ENCODE measurements at places on chromosomes 2 and 18.
A peak's percentile ranks its signal among the peaks of the same experiment; 100 is the strongest.

DNA sequence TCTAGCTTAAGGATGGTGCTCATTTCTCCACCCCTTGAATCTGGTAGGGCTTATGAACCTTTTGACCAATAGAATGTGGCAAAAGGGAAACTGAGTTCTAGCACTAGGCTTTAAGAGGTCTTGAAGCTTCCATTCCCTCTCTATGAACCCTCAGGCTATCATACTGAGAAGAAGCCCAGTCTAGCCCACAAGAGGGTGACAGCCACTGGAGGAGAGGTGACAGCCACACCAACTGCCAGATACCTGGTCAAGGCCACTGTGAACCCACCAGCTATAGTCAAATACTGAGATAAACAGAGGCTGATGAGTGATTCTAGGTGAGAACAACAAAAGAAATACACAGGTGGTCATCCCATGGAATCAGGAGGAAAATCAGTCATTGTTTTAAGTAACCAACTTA is 37.6 kb downstream of the NCKAP5 start:
- DNase-seq: no peak

DNA sequence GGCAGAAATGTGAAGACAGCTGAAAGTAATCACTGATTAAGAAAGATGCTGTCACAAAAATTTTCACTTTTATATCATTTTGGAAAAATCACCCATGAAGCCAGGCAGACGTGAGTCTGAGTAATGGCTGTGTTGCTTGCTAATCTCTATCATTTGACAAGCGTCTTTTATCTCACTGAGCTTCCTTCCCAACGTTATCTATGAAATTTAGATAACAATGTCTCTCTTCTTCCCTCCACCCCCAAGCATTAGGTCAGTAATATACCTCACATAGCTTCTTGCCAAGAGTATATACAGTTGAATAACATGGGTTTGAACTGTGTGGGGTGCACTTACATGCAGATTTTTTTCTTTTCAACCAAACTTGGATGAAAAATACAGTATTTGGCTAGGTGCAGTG is 388.6 kb upstream of the NRXN1 start:
- no peak for DNase-seq

DNA sequence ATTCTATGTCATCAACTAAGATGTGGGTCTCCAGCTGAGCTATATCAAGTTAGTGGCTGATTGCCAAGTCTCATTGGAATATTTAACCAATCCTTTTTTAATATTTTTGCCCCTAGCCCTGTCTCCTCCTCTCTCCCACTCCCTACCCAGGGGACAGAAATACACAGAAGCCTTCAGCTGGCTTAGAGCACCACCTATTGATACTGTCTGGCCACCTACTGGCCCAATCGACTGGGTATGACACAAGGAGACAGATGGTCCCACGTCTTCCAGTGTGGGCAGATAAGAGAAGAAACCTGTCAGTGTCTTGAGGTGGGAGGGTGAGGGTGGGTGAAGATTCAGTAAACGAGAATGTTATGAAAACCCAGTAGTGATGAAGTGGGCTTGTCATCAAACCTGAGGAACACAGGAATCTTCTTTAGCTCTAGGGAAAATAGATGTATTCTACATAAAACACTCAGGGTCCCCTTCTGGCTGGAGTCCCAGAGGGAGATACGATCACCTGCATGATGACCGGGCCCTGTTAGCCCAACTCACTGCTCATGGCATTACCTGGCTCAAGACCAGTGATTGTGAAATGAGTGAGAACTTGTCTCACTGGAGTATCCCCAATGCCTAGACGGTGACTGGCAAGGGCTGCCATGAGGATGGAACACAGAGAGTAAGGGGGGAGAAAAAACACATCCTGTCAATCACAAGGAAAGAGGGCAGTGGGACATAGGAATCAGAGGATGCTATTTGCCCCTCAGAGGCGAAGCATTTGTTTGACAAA is 26.7 kb downstream of the POLR1A start:
- peak; percentile 42 for DNase-seq

- DNase-seq: no peak
Observed at GRCh38 chr18:77161961-77162360, 29.4 kb upstream of the MBP start.

DNA sequence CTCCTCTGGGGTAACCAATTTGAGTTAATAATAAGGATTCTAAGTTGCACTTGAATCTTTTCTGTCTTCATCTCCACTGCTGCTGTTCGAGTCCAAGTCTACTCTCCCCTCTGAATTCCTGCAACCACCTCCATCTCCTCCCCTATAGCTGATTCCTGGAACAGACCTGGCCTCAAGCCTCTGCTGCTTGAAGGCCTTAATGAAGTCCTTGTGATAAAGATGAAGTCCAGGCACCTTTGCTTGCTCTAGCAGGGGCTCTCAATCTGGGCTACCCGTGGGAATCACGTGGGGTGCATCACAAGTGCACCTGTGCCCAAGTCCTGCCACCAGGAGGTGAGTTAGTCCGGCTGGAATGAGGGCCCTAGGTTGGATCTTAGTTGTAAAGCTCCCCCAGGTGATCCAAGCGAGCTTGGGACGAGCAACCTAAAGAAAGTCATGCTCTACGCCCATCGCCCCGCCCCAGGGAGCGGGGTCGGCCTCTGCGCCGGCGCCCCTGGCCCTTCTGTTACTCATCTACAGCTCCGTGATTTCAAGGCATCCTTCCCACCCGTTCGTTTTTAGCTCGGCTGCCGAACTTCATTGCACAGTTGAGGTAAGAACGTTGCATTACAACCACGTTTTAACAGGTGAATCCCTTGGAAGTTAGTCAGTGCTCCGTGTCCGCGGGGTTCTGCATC is 905 bp upstream of the IAH1 start:
- no peak for DNase-seq

- no peak for DNase-seq
Observed at GRCh38 chr2:171178993-171179392, 18.3 kb upstream of the TLK1 start.

DNA sequence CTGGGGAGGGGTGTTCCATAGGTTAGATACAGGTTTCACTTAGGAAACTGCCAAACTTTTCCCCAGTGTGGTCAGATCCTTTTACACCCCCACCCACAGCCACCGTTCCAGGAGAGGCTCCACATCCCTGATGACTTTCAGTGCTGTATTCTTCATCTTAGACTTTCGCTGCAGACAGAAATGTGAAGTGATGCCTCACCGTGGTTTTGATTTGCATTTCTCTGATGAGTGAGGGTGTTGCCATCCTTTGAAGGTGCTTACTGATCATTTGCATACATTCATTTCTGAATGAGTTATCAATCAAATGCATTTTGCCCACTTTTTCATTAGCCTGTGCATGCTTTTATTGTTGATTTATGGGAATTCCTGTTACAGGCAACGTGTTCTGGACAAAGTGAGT is 14.9 kb downstream of the COPS9 start:
- DNase-seq: no peak

DNA sequence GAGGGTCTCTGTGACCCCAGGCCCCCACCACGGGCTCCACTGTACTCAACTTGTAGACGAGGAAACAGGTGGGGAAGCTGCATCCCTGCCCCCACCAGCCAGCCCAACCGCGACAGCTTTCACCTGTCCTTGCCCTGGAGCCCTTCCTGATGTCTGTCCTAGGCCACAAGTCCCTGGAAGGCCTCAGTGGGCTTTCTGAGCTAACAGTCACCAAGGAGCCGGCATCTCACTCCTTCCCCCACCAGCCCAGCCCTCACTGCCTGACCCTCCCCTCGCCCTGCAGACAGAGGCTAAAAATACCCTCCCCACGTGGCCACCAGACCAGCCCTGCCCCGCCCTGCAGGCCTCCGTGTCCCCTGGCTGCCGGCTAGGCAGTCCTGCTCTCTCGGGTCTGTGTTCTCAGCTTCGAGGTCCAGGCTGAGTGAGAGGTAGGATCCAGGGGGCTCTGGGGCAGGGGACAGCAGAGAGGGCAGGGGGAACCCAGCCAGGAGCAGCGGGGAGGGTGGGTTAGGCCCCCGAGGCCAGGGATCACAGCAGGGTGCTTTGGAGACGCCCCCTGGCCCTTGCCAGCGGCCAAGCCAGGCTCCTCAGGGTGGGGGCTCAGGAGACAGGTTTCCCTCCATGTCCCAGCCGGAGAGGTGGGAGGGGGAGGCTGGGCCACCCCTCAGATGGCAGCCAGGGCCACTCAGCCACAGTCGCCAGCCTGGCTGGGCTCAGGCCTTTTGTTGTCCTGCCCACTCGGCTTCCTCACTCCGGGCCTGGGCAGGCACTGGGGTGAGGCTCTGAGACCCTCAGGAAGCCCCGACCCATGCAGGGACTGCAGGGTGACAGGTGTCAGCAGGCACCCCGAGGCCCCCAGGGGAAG is at the start of gene KLHL30:
TSS of gene KLHL30 (plus strand) at position 338 of the 865 bp plus-strand sequence. CDS start 2,087 bp downstream, outside the sequence.
- DNase-seq: peak; percentile 64

- DNase-seq: no peak
Observed at GRCh38 chr18:8277270-8277669, 332.0 kb upstream of the RAB12 start.

GRCh38 chr2:37507051-37507410 is 162.6 kb downstream of the QPCT start:
- no peak for DNase-seq

GRCh38 chr2:217049422-217049821 is 189.6 kb upstream of the TNP1 start:
- DNase-seq: no peak

- DNase-seq: peak; percentile 50
Observed at GRCh38 chr2:204842661-204843485, 297.6 kb downstream of the PARD3B start.

- peak; percentile 17 for DNase-seq
Observed at GRCh38 chr18:55869556-55870501, 281.8 kb upstream of the TCF4 start.

GRCh38 chr18:75364512-75365253 is 62.8 kb downstream of the SMIM21 start:
- no peak for DNase-seq

DNA sequence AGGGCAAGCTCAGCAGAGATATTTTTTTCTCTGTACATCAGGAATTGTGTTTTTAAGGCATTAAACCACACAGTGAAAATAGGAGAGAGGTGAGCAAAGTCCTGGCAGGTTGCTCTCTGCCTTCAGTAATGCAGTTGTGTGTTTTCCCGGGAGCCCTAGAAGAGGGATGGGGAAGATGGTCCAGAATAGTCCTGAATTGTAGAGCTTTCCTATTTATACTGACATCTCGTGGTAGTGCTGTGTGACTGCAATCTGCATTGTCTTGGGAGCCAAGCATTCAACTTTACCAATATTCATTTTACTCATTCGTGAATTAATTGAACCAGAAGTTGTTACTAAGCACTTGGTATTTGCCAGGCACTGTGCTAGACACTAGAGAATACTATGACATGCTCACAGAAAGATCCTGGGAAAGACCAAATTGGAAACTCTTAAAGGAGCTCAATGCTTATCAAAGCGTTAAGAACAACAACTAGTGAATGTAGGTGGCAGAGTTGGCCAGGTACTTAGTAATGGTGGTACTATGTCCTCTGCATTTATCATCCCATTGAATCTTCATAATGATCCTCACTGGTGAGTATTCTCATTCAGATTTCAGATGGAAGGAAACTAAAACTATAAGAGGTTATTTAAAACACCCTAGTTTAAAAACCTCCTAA is 214.6 kb downstream of the TRIB2 start:
- peak; percentile 63 for DNase-seq

DNA sequence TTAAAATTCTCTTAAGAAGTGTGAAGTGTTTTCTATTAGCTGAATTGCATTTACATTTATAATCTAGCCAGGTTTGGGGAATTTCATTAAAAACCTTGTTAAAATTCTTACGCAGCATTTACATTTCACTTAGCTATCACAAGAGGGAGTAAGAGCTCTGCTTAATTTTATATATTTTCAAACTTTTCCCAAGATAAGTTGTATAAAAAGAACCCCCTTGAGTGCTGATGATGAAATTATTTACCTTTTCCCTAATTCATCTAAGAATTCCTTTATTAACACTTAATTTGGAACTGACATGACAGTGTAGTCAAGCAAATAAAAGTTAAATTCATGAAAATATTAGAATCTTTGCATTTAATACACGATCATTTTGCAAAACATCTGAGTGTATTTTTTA is 54.2 kb upstream of the ZSWIM2 start:
- DNase-seq: no peak

DNA sequence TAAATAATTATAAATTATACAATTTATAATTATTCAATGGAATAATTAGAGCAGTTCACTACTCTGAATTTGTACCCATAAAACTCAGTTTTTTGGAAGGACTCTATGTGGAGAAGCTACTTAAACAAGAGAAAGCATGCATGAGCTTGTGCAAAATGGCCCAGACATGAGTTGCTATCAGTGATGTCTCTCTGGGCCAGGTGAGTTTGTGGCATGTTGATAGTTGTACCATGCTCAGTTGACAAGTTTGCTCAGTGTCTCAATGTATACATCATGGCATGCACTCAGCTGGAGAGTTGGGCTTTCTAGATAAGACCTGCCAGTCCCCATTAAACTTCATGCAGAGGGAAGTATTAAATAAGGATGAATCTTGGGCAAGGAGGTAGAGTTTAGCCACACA is 153.8 kb upstream of the TACR1 start:
- DNase-seq: no peak

DNA sequence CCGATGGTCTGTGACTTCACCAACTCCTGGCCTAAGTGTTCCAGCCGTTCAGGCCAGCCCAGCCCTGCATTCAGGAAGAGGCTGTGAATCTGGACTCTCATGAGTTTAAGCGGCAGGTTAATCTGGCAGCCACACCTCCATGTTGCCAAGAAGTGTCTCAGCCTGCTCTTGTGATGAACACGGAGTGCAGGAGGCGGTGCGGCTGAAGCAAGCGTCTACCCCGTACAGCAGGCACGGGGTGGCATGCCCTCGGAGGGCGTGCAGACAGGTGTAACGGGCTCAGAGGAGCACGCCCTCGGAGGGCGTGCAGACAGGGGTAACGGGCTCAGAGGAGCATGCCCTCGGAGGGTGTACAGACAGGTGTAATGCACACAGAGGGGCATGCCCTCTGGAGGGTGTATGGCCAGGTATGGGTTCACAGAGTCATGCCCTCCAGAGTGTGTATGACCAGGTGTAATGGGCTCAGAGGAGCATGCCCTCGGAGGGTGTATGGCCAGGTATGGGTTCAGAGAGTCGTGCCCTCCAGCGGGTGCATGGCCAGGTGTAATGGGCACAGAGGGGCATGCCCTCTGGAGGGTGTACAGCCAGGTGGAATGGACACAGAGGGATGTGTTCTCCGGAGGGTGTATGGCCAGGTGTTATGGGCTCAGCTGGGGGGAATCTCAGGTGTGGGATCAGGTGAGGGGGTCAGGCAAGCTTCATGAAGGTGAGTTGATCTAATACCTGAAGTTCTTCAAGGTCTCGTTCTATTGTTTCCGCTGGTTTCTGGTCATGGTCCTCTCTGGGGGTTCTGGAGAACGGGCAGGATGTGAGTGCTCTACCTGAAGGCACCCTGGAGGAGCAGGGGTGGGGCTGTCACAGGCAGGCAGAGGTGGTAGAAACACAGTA is 22.6 kb downstream of the CROCC2 start:
- DNase-seq: no peak
